ENCODE measurements at places on chromosomes 3 and 15.

DNA sequence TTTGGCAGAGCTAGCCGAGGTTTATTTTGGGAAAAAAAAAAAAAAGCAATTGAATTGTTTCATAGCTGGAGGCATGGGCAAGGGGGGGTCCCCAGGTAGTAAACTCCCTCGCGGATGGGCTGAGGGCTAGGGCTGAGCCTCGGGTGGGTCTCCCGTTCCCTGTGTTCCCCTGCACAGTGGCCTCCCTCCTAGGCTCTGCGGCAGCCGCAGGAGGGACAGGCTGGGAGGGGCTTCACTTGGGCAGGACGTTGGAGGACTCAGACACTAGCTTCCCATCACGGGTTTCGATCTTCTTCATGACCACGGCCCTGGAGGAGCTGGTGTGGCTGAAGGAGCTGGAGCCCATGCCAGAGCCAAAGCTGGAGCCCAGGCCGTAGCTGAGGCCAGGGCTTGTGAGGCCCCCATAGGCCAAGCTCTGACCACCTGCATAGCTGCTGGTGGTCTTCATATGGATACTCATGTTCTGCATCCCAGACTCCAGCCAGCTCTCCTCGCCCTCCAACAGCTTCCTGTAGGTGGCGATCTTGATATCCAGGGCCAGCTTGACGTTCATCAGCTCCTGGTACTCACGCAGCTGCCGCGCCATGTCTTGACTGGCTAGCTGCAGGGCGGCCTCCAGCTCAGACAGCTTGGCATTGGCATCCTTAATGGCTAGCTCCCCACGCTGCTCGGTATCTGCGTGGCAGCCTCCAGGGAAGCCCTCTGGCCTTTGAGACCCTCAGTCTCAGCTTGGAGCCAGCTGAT is 64.0 kb upstream of the CDAN1 start:
- DNase-seq: no peak

- DNase-seq: no peak
Measured at GRCh38 chr3:171187706-171188290, 161.3 kb upstream of the SLC2A2 start.

GRCh38 chr3:134590766-134591165 is 60.1 kb downstream of the KY start:
- no peak for DNase-seq

GRCh38 chr3:44128057-44128775 is 113.5 kb upstream of the TOPAZ1 start:
- DNase-seq: no peak

DNA sequence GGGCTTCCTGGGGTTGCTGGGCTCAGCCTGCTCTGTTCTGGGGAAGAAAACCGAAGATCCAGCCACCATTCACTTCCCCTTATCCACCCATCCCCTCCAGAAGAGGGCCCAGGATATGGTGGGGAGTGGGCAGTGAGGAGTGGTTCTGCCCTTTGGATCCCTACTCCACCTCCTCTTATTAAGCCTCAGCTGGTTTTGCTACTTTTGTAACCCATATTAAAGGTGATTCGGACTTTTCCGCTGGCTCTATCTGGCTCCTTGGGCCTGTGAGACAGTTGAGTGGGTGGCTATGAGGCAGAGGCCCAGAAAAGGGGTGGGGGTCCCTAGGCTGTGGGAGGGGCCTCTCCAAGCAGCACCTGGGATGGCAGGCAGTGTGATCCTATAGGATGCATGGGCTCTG is 33.8 kb downstream of the NBEAL2 start:
- no peak for DNase-seq

GRCh38 chr3:62679988-62680387 is 195.2 kb downstream of the CADPS start:
- no peak for DNase-seq

- no peak for DNase-seq
Measured at GRCh38 chr3:58848826-58849225, 182.3 kb upstream of the FAM3D start.

GRCh38 chr3:57164217-57164656 is 916 bp downstream of the IL17RD start:
- DNase-seq: peak; percentile 13

DNA sequence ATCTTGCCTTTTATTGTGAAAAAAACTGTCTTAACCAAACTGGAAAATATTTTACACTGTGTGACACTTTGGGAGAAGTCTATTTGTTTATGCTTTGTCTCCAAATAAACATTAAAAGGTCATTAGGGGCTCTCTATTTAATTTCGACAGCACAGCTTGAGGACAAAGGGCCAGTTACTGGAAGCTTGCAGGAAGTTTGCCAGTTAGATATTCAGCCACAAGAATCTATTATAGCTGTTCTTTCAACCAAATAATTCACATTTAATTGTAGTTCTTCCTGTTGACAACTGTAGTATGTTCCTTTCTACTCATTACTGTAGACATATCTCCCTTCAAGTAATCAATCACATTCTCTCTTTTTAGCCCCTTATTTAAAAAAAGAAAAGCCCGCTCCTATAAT is 6.1 kb downstream of the CP start:
- DNase-seq: no peak

DNA sequence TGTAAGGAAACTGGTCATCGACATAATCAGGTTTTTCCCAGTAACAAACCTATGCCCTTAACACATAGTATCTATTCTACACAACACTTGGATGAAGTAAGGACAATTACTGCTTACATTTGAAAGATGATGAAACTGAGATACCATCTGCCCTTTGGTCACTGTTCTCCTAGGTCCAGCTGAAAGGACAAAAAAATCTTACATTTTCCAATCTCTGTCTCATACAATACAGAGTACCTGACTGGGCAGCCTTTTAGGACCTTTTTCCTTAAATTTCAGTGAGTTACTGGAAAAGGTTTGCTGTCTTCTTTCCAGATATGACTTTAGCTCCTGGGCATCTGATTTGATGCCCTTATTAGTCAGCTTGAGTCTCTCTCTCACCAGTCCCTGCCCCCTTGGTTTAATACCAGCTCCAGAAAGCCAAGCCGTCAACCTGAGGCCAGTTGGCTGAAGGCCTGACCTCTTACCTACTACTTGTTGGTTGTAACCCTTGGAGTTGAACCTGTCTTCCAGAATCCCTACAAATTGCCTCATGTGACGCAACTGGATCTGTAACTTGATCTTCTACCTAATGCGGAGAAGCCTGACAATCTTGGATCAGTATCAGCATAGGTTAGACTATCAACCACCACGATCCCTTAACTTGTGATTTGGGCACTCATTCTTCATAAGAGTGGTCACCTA is 355.3 kb upstream of the ZNF385D start:
- DNase-seq: no peak

DNA sequence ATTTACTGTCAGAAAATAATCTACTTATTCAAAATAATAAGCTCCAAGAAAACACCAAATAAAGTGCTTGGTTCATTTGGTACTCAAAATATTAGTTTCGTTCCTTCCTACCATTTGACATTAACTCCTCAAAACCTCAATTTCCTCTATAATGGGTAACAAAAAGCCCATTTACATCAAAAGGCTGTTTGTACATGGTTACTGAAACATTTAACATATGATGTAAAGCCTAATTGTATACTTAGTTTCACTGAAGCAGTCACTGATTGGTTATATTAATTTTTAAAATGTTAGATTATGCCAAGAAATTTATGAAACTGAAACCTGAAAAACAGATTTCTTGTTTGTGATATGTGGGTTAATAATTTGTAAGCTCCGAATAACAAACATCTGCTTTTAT is 14.7 kb downstream of the XRN1 start:
- DNase-seq: no peak

DNA sequence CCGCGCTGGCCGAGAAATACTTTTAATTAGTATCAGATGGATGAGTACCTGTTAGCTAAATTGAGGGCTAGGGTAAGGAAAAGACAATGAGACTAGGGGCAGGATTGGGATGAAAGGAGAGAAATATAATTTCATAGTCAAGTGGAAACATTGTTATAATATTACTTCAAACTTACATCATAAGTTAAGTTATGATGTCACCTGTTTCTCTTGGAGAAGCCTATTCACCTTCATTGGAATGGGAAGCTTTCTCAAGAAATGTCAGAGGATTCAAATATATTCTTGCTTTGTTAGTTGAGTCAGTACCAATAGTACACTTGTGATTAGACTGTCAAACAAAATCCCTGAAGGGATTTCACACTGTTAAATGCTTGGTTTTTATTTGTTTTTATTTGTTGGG is 116.2 kb downstream of the NEO1 start:
- no peak for DNase-seq

GRCh38 chr3:71325715-71326114 is 257.8 kb downstream of the FOXP1 start:
- no peak for DNase-seq

GRCh38 chr15:89657686-89658200 is 2.5 kb upstream of the KIF7 start:
- DNase-seq: no peak

- no peak for DNase-seq
Measured at GRCh38 chr3:113952921-113953320, 5.1 kb downstream of the ZDHHC23 start.

GRCh38 chr15:69095274-69095673 is 65.2 kb upstream of the GLCE start:
- no peak for DNase-seq

- DNase-seq: no peak
Measured at GRCh38 chr3:72408983-72409779, 439.1 kb downstream of the SHQ1 start.

DNA sequence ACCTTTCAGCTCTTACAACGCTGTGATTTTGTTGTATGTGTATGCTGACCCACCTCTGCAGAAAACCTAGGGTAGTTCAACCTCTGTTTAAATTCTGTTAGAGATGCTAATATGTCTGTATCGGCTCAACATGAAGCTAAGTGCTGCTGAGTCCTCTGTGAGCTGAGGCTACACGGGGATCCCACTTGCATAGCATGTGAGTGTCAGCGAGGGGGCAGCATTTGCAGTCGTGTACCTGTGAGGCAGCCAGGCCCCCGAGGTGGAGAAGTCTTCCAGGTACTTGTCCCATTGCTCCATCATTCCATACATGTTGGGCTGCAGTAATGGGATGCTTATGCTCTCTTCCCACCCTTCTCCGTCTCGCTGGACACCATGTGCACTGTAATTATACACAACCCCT is 3.7 kb downstream of the MKRN2OS start:
- no peak for DNase-seq

DNA sequence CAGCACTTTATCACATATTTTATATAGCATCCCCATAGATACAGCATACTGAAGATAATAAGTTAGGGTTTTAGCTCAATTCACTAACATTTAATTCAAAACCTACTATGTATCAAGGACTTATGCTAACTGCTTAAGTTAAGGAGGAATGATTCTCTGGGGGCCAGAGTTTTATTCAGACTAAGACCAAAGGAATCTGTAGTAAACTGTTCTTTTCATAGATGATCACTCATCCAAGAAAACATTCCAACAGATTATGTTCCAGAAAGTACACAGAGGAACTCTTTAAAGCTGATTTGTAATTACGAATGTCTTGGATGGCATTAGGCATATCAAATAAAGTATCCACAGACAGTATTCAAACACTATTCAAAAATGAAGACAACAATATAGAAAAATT is 226.4 kb downstream of the SCAPER start:
- no peak for DNase-seq

- DNase-seq: no peak
Measured at GRCh38 chr15:100105101-100105500, 236.7 kb downstream of the ADAMTS17 start.

GRCh38 chr3:35773417-35773816 is 134.1 kb downstream of the ARPP21 start:
- no peak for DNase-seq

DNA sequence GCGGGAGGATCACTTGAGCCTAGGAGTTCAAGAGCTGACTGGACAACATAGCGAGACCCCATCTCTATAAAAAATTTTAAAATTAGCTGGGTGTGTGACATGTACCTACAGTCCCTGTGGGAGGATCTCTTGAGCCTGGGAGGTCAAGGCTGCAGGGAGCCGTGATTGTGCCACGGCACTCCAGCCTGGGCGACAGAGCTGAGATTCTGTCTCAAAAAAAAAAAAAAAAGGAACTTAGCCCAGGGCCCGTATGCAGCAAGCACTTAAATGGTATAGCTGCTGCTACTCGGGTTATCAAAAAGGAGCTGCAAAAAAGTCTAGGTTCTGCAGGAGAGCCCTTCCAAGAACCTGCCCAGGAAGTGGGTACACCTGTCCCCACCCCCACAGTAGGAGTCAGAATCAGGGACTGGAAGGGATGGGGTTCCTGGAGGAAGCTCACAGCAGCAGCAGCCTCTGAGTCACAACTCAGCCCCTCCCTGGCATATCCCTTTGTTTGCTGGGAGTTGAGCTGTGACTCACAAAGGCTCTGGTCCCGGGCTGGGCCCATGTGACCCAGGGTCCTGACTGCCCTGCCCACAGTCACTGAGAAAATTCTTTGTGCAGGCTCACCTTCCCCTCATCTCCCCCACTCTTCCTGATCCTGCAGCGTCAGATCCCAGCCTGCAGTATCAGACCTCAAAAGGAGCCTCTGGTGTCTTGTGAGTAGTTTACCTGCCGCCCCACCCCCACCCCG is at the start of gene SPATA12:
SPATA12 (plus strand) TSS at position 576 of the 733 bp plus-strand sequence. CDS start 13,031 bp downstream, outside the sequence.
- DNase-seq: no peak

GRCh38 chr3:15404767-15405166 is 22.6 kb downstream of the METTL6 start:
- DNase-seq: no peak

- no peak for DNase-seq
Measured at GRCh38 chr3:176430244-176431037, 766.8 kb downstream of the TBL1XR1 start.

GRCh38 chr3:182357928-182358327 is 435.4 kb upstream of the ATP11B start:
- no peak for DNase-seq

- DNase-seq: no peak
Measured at GRCh38 chr15:76146812-76147211, 87.0 kb downstream of the TMEM266 start.

DNA sequence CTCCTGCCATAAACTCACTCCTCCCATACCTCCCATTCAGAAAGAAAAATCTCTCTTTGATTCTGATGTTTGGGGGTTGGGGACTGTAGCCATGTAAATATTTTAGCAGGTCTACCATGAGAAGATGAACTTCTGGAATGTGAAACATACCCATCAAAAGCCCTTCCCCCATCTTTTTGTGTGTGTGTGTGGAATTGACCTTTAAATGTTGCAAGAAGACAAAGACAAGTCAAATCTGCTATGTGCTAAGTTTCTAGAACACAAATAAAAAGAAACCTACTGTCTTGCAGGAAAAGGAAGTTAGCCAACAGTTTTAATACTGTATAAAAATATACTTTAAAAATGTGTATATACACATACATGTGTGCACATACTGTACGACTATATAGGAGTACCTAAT is 29.7 kb upstream of the USP50 start:
- no peak for DNase-seq
